ENCODE measurements at places on chromosomes 4 and X. TPM values are rescaled to one million over a fixed set of nuclear protein-coding genes. Genes with fewer than 3 reads are reported as not detected.

DNA sequence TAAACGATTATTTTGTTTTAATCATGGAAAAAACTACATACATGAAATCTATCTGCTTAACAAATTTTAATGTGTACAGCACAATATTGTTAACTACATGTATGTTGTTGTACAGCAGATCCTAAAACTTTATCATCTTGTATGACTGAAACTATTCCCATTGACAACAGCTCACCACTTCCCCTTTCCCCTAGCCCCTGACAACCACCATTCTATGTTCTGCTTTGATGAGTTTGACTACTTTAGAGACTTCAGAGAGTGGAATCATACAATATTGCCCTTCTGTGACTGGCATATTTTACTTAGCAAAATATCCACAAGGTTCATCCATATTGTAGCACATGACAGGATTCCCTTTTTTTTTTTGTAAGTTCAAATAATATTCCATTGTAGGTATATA, 185.9 kb downstream of the CFAP299 start:
- no peak for DNase-seq

- DNase-seq = peak; percentile 40
Measured at GRCh38 chrX:53312946-53313727, 31.8 kb upstream of the IQSEC2 start.

NELFA gene
- polyA plus RNA-seq = 35.3 TPM

- DNase-seq = no peak
Measured at GRCh38 chr4:26858947-26859401, 1.7 kb upstream of the STIM2 start.

- peak; percentile 17 for DNase-seq
Measured at GRCh38 chr4:112343330-112344080, 46.3 kb downstream of the ALPK1 start.

RASL11B gene
- polyA plus RNA-seq = 15.3 TPM

- no peak for DNase-seq
Measured at GRCh38 chr4:141845901-141846300, 209.5 kb downstream of the IL15 start.

LONRF3 gene
- 3.7 TPM for polyA plus RNA-seq

- no peak for DNase-seq
Measured at GRCh38 chr4:165301833-165302232, 25.6 kb upstream of the MSMO1 start.

- peak; percentile 55 for DNase-seq
Measured at GRCh38 chr4:81030061-81030980, at the start of gene BMP3. BMP3 (plus strand) TSS chr4:81030708; CDS start chr4:81031285, 577 bp downstream.

REPS2 gene
- polyA plus RNA-seq = 14.8 TPM

DNA sequence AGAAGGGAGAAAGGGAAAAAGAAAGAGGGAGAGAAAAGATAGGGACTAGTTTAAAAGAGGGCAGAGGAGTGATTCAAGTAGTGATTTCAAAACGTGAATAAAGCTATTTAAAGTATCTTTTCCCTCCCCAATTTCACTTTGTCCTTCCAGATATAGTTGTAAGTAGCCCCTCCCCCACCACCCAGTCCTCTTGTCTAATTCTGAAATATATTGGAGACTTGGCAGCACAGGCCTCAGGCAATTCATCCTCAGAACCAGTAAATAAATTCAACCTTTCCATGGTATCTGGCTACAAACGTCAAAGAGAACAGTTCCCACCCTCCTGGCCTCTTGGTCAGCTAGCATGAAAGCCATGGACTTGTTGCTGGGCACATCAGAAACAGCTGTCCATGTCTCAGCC, 169.5 kb upstream of the SCML1 start:
- DNase-seq = no peak

CFAP47 gene
- 3.1 TPM for polyA plus RNA-seq

- no peak for DNase-seq
Measured at GRCh38 chr4:79682801-79683530, 274.9 kb upstream of the GK2 start.

GABRE gene
- 17.0 TPM for polyA plus RNA-seq

GRCh38 chr4:127045861-127046260, 586.9 kb upstream of the INTU start:
- DNase-seq = no peak

FGFR3 gene
- polyA plus RNA-seq = 117 TPM

DNA sequence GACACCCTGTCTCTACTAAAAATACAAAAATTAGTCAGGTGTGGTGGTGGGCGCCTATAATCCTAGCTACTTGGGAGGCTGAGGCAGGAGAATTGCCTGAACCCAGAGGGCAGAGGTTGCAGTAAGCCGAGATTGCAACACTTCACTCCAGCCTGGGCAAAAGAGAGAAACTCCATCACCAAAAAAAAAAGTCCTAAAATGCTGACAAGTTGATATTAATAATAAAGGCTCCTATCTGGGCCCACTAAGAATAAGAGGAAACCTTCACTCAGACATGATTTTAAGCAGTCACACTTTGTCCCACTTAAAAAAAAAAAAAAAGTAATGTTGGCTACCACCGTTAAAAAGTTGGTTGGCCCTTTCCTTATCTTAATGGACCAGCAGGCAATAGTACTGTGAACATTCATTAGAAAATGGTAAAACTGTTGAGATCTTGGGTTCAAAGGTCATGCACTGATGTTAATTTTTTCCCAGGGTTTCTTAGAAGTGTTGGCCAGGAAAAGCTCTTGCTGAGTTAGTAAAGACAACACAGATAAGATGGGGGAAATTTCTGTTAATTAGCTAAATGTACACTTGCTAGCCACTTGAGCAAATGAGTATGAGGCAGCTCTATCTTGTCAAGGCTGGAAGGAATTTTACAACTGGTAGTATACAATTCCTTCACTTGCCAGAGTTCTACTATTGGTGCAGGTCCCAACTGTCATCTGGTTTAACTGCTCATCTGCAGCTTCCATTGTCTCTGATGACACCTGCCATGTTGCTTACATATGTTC, 43.6 kb upstream of the BMP2K start:
- DNase-seq = no peak

DNA sequence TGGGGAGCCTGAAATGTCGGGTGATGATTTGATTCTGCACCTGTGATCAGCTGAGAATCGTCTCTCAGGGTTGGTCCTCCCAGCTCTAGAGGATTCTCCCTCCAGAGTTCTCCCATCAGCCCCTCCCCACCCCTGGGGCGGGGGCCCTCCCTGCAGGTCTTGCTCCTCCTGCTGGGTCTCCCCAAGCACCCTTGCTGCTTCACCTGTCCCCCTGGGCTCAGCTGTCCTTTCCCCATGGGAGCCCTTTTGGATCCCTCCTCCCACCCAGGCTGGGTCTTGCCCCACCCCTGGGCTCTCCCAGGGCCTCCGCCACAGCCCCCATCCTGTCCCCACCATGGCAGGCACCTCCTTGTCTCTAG, 22.2 kb downstream of the PSAPL1 start:
- no peak for DNase-seq

GRCh38 chrX:150158554-150159332, 204.4 kb upstream of the MAMLD1 start:
- no peak for DNase-seq

DNA sequence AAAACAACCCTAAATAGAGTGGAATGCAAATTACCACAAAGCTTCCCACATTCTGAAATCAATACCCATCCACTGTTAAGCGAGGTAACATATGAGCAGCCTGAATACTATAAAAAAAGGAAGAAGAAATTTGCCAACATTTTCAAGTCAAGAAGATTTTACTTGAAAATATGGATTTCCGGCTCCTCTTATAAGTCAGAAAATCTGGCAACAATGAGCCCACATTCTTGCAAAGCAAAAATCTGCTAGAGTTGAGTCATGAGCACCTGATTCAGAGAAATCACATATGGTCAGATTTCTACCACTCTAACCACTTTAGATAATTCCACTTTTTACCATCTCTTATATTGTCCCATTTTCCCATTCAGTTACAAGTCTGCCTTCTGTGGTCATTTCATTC, 395.7 kb downstream of the DTHD1 start:
- no peak for DNase-seq

DNA sequence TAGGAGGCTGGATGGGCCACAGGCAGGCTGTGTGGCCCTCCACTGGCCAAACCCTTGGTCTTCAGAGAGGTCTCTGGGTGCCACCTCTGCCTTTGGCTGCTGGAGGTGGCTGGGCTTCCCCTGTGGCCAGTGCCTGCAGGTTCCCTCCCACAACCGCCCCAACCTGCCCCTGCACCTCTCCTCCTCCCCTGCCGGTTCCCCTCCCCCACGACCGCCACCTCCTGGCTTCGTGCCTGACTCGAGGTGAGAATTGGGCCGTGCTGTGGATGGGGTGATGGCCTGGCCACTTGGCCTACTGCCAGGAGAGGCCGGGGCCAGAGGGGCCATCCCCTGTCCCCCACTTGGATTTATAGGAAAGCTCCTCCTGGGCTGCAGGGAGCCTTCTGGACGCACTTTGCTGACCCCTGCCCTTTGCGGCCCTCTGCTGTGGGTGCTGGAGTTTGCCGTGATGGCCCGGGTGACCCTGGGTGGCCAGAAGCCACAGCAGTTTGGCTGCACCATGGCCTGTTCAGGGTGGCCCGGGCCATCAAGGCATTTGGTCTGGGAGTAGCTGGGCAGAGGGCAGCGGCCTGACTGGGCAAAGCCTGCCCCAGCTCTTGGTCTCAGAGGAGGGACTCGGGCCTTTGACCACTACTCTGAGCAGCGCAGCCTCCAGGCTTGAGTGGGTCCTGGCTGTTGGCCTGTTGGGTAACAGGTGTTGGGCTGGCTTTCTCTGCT, 3.8 kb downstream of the NAT8L start:
- DNase-seq = no peak

ADH7 gene
- polyA plus RNA-seq = 0.10 TPM

GABRQ gene
- polyA plus RNA-seq = 0.91 TPM

DNA sequence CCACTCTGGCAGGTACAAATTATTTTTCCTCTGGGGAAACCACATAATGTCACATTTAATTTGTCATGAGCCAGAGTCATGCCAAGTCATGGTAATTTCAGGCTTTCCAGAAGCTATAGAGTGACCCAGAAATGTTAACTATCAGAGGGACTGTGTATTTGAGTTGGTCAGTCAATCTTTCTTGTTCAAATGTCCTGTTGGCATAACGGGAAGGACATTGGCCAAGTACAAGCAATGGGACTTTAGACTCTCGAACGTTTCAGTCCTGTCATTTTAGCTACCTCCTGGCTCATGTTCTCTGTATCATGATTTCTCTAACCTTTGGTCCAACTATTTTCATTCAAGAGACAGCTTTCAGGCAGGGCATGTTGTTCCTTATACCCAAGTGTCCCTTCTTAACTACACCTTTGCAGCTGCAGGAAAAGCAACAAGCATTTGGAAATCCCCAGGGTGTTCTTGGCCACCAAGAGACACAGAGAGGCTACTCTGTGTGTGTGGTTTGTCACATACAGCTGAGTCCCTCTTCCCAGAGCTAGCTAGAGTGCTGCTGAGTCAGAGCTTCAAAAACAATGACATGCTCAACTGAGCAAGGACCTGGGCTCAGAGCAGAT, 142.6 kb downstream of the EGF start:
- DNase-seq = no peak

SYTL5 gene
- polyA plus RNA-seq = 4.7 TPM

GRCh38 chrX:118751950-118752783, 24.8 kb downstream of the IL13RA1 start:
- no peak for DNase-seq

DNA sequence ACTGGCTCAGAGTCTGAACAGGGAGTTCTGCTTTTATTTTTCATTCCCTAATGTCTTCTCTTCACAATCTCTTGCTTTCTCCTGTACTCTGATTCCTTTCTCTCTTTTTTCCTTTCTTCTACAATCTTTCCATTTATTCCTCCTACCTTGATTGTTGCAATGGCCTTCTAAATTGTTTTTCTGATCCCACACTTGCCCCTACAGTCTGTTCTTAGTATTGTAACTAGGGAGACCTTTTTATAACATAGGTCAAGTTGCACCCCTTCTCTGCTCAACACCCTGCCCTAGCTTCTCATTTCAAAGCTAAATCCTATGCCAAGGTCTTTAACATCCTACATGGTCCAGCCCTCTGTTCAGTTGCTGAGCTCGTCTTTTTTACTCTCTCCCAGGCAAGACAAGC, 277.9 kb downstream of the GBA3 start:
- no peak for DNase-seq

- DNase-seq = no peak
Measured at GRCh38 chr4:24330172-24330571, 254.2 kb downstream of the DHX15 start.

DNA sequence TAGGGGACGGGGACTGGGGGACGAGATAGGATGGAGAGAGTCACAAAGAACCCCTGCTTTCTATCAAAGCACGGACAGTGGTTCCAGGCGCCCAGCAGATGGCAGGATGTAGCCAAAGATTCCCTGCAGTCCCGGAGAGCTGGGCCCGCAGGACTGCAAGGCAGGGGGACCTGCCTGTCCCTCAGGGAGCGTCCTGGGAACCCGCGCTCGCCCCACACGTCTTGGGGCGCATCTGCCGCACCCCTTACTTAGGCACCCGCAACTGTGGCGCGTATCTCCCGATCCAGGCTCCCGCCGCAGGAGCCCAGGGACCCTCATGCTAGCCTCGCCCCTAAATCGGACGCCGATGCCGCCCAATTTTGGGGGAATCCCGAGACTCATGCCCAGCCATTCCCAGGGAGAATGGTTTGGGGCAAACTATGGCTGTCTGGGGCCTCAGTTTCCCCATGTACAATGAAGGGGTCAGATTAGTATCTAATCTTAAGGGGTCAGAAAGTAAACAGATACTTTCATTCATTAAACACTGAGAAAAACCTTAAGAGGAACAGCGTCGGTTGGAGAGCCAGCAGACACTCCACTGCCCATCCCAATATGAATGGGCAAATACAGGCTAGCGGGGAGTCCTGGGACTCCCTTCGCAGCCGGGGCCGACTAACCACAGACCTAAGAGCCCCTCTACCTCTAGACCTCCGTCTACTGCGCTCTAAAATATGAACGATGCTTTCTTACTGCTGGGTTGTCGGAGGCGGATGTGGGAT, 581 bp upstream of the STK32B start:
- peak; percentile 67 for DNase-seq

PIM2 gene
- polyA plus RNA-seq = 6.9 TPM

SMIM20 gene
- polyA plus RNA-seq = 44.0 TPM

- no peak for DNase-seq
Measured at GRCh38 chrX:144297221-144297620, 413.4 kb downstream of the UBE2NL start.

- DNase-seq = no peak
Measured at GRCh38 chrX:104522386-104522785, 43.6 kb upstream of the IL1RAPL2 start.

- DNase-seq = no peak
Measured at GRCh38 chr4:119068529-119068962, 67.1 kb upstream of the MYOZ2 start.

- DNase-seq = peak; percentile 84
Measured at GRCh38 chr4:78059524-78059889, 2.4 kb downstream of the FRAS1 start.

All from right lung (tissue), 10 donors.